ENCODE measurements at places on chromosomes 2 and 18. TPM values are rescaled to one million over a fixed set of nuclear protein-coding genes. Genes with fewer than 3 reads are reported as not detected.

- DNase-seq: no peak
These were observed 215.5 kb upstream of the RAB6C start for GRCh38 chr2:129763966-129764365.

DNA sequence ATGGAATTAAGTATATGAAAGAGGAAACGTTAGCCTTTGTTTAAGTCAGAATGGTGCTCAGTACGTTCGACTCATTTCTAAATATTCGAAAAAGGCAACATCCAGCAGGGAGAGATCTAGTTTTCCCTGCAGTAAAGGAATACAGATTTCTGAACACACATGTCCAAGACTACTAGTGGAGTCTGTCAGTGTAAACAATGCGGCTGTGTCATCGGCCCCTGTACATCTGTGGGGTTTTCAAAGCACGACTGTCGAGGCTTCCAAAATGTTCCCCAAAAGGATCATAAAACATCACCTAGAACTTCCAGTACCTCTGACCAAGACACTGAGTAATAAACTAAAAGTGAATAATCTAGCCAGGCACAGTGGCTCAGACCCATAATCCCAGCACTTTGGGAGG lies 112.8 kb downstream of the ZNF516 start:
- no peak for DNase-seq

- DNase-seq: no peak
These were observed 420.6 kb downstream of the IRS1 start for GRCh38 chr2:226378753-226379705.

Gene IL1R2
- total RNA-seq: not detected

Gene MEP1B
- total RNA-seq: not detected

Gene SNTG2
- 2.4 TPM for total RNA-seq

Measured in B cell (primary cell).